CD4-positive, alpha-beta T cell treated with Interleukin-12 subunit alpha and Interleukin-12 subunit beta, for 1 hour (primary cell): ENCODE measurements at places on chromosomes 11 and 22.

DNA sequence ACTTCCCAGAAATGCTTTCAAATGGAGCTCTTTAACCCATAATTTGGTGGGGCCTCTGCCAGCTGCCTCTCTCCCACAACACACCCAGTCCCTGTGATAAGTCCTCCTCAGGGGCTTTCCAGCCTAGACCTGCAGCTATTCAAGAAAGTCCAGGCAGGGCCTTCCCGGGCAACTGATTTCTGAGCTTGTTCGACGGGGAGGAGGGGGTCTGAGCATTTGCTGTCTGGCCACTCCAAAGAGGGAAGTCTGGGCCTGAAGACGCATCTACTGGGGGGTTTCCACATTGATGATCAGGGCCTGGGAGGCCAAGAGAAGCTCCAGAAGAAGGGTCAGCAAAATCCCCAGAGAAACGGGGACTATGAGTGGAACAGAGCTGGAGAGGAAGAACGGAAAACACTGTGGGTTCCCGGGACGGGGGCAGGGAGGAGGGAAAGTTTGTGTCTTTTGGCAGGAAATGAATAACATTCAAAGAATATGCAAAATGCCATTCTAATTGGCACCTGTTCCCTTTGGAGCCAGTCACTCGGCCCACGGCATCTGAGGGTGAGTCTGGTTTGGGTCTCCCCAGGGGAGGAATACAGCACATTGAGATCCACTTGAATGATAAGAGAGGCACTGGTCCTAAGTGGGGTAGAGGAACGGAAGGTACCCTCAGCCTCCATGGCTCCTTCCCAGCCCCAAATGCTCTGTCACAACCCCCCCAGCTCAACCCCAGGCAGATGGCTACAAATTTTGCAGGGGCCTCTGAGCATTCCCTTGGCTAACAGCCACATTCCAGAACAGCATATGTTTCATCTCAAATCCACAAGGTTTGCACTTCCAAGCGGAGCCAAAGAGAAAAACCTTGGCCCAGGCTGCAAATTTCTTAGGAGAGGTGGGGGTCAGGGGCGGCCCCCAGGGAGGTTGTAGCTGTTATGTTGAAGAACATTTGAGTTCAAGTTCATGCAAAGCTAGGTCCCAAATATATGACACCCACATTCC is 72.0 kb downstream of the RPUSD4 start:
- DNase-seq, result no peak

DNA sequence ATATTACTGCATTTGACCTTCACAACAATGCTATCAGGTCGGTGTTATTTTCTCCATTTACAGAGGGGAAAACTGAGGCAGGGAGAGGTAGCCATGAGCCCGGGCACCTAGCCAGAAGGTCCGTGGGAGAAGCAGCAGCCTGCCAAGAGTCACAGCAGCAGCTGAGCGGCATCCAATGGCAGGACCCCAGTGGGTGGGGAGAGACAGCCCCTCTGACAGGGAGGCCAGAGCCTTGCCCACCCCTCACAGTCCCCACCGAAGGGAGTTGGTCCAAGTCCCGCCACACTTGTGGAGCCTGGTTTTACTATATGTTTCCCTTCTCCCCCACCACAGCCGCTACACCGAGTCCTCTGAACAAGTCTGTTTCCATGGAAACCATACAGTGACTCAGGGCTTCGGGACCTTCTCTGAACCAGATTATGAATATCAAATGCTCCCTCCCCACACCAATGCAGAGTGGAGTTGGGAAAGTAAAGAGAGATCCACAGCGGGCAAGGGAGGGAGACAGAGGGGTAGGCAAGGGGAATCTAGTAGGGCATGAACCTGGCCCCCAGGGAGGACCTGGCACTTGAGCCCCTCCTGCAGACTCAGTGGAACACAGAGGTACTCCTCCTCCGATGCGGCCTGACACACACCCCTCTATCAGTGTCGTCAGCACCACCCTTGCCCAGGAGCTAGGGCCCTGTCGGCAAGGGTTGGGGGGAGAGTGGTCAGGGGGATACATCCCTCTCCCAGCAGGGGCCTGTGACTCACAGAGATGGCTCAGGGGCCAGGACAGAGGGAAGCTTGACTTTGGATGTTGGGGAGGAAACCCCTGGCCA is 2.5 kb downstream of the CHST1 start:
- DNase-seq, result no peak

DNA sequence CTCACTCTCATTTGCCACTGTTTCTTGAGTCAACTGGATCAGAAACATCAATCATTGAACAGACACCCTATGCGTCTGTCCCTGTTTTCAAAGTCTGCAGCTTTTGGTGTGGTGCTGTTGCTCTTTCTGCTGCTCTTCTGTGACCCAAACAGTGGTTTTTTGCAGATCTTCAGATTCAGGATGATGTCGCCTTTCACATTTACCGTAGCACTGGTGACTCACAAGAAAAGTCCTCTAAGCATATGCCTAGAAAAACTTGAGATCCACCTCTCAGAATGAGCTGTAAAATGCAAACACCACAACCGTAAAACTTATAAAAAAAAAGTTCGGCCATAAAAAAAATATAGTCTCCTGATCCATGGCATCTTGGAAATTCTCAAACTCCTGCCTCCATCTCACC is 400.4 kb downstream of the NTM start:
- DNase-seq, result no peak

GRCh38 chr11:95267601-95268213 is 36.7 kb upstream of the SESN3 start:
- no peak for DNase-seq

DNA sequence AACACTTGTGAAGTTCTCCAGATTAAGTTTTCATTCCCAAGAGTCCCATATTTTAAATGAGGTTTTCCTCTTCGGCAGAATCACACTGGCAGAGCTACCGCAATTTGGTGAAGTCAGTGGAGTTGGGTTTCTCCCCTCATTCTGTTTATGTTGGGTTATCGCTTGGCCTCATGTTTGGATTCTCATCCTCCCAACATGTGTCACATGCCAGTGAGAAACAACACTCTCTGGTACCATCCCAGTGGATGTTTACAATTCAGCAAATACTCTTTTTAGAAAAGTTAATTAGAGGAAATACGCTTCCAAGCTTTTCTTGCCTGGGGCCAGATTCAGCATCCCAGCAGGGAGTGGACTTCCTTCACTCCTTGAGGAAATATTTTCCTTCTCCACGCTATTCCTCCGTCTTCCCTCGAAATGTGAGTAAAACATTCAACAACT is 2.1 kb downstream of the PAMR1 start:
- no peak for DNase-seq
